Stimulated activated CD4-positive, alpha-beta T cell treated with anti-CD3 and anti-CD28 coated beads, TNF-alpha, amount 100 ng/mL, for 1 hour (primary cell): ENCODE measurements at places on chromosomes 6 and 20.

GRCh38 chr6:137840252-137840651 is 26.8 kb upstream of the TNFAIP3 start:
- DNase-seq, result no peak

DNA sequence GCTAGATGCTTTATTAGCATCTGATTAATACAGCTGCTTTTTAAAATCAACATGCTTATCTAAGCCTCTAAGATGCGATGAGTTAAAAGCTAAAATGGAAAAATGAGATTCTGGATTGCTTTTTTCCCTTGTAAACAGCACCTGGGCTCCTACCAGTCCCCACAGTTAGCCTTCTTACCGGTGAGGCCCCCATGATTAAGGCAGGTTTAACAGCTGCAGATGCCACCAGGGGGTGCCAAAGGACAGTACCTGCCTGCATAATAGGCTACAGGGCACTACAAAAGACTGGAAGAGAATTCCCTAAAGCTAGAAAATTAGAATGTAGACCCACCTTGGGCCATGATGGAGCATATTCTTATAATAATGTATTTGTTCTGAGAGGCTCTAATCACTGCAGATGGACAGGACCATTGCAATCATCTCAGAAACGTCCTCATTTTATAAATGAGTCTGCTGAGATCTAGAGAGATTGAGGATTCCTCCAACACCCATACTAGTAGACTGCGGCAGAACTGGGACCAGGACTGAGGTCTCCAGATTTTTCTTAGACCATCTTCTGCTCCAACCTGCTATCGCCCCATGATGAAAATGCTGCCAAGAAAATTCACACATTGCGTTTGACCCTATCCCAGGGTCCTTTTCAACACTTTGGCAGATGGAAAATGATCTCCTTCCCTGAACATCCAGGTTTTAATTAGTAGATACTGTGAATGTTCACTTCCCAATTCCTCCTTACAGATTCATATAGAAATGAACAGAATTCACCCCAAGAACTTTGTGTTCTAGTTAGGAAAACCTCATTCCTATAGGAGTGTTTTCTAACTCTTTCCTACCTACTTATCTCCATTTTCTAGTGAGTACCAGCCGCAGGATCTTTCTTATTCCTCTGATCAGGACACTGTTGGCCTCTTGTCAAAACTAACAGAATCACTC is 148.8 kb downstream of the RPS12 start:
- peak; percentile 29 for DNase-seq

- peak; percentile 89 for DNase-seq
These were observed at the start of gene DYNLT1 for GRCh38 chr6:158644231-158645063. Gene DYNLT1, minus strand, starts transcription at chr6:158644743. Its CDS starts 35 bp downstream, at chr6:158644708.

GRCh38 chr6:109295109-109295773 is 87.0 kb downstream of the CD164 start:
- DNase-seq, result no peak

GRCh38 chr6:21214738-21215448 is 378.7 kb upstream of the SOX4 start:
- DNase-seq, result no peak

GRCh38 chr6:35980991-35981645 is 43.3 kb downstream of the SLC26A8 start:
- DNase-seq, result no peak

DNA sequence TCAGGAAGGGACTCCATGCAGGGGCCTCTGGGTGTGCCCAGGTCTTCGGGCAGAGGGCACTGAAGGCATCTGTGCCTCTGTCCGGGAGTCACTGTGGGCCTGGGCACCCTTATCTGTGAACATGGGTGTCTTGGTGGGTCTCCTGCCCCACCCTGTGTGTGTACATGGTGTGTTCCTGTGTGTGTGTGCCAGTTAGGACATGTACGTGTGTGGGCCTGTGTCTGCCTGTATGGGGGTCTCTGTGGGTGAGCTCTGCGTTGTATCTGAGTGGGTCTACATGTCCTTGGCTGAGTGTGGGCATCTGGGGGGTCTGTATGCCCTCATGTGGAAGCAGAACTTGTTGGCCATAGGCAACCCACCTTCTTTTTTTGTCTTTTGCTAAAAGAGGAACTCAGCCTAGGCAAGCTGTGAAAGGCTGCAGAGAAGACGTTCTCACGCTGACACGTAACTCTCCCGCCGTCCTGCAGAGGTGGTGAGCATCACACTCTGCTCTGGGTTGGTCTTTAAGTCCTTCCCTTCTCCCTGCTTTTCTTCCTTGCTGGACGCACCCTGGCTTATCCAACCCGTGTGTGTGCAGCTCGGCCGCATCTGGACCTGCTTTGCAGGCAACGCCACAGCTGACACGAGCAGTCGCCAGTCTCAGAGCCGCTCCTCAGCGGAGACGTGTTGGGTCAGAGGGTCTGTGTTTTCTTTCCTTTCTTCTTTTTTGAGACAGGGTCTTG is 532 bp upstream of the NPBWR2 start:
- DNase-seq, result no peak

GRCh38 chr6:137097057-137097456 is 52.3 kb upstream of the IL20RA start:
- no peak for DNase-seq

- DNase-seq, result no peak
These were observed 11.0 kb upstream of the KCNK5 start for GRCh38 chr6:39240155-39240757.

- DNase-seq, result no peak
These were observed 30.4 kb downstream of the PSMB1 start for GRCh38 chr6:170522565-170523183.
